ENCODE measurements at places on chromosomes 1 and 21. TPM values are rescaled to one million over a fixed set of nuclear protein-coding genes. Genes with fewer than 3 reads are reported as not detected.

- H3K36me3 ChIP-seq = no peaks in the 10 kb centered on the region
- DNase-seq = peak; percentile 82
- H3K27me3 ChIP-seq = no peaks in the 10 kb centered on the region
Measured at GRCh38 chr1:212219679-212220463, 65.3 kb upstream of the PPP2R5A start.

DNA sequence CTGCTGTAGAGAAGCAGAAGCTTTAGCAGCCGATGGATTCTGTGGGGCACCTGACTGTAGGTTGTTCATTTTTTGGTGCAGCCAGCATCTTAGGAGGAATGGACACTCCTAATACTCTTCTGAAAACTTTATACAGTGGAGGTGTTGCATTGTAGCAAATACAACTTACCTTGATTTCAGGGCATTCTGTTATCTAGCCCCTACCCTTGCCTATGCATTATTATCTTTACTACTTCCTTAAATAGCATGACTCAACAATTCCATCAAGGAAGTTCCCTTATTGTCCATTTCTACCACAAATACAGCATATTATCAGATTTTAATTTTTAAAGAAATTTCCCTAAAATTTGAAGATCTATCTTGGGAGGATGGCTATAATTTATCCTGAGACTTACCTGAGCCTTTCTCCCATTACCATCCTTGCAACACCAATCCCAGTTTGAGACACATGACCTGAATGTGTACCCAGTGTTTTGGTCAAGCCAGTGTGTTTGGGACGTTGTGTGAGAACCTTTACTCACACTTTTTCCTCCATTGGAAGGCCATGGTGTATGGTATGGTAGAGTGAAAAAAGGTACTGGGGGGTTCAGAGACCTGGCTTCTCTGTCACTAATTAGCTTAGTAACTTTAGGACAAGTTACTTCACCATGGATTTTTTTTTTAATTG, 9.2 kb downstream of the POU2F1 start:
- no peaks in the 10 kb centered on the region for H3K36me3 ChIP-seq
- no peak overlapping the region for H3K4me3 ChIP-seq
- H3K27me3 ChIP-seq = no peaks in the 10 kb centered on the region
- H3K4me1 ChIP-seq = no peaks in the 10 kb centered on the region

GRCh38 chr21:40595806-40596205, 251.2 kb downstream of the DSCAM start:
- no peaks in the 10 kb centered on the region for H3K36me3 ChIP-seq
- no peak overlapping the region for H3K27ac ChIP-seq
- H3K4me1 ChIP-seq = no peaks in the 10 kb centered on the region

DNA sequence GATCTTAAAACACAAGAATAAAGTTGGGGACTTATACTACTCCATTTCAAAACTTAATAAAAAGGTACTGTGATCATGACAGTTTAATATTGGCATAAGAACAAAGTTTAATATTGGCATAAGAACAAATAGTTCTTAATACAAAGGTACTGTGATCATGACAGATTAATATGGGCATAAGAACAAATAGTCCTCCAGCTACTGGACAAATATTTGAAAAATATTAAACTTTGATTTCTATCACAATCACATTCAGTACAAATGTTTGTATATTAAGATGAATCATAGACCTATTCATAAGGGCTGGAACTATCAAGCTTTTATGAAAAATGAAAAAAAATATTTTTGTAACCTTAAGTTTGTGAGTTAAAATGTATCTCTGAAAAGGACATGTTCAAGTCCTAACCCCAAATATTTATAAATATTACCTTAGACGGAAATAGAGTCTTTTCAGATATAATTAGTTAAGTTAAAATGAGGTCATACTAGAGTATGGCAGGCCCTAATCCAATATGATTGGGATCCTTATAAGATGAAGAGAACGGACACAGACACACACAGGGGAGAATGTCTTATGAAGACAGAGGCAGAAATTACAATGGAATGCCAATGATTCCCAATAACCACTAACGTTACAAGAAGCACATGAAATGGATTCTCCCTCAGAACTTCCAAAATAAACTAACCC, 79.1 kb upstream of the RGS1 start:
- H3K4me1 ChIP-seq = peaks cover 3% of the 10 kb centered on the region
- no peak overlapping the region for H3K4me3 ChIP-seq
- H3K27me3 ChIP-seq = no peaks in the 10 kb centered on the region
- no peaks in the 10 kb centered on the region for H3K36me3 ChIP-seq
- DNase-seq = no peak

SPRR2E gene
- not detected for total RNA-seq

All from astrocyte (in vitro differentiated cells and primary cell).